ENCODE measurements at places on chromosomes 1 and 21.
A peak's percentile ranks its signal among the peaks of the same experiment; 100 is the strongest.

DNA sequence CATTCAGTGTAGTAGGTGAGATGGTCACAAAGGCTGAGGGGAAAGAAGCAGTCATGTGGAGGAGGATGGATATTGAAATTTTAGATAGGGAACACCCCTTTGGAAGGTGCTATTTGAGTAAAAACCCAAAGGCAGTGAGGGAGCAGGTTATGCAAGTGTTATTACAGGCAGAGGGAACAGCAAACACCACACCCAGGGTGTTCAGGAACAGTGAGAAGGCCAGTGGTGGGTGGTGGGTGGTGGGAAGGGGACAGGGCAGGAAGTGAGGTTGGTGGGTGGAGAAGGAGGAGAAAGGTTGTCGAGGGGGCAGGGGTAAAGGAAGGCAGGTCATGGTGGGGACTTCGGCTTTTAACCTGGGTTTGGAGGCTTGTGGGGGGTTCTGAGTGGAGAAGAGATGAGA is 39.2 kb upstream of the SCMH1 start:
- DNase-seq, result no peak

- DNase-seq, result no peak
Measured at GRCh38 chr1:39061951-39062350, 35.8 kb downstream of the NDUFS5 start.

DNA sequence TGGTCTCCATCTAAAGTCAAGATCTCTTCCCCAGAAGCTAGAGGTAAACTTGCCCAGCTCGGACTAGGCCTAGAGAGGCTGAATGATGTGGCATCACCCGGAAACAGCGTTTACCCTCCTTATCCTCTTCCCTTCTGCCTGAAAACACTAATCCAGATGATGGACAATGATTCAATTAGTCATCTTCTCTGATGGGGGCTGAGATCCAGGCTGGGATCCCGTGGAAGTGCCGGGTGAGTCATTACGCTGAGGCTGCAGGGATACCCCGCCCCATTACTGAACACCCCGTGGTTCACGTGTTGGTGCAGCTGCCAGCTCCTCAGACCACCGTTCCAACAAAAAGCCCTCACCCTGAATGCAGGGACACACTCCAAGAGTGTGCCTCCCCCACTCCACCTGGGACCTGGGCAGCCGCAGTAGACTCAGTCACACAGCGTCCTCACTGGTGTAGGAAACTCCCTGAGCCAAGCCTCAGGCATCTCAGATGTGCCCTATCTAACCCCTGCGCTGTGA is 2.0 kb downstream of the S100A6 start:
- DNase-seq, result peak; percentile 76

DNA sequence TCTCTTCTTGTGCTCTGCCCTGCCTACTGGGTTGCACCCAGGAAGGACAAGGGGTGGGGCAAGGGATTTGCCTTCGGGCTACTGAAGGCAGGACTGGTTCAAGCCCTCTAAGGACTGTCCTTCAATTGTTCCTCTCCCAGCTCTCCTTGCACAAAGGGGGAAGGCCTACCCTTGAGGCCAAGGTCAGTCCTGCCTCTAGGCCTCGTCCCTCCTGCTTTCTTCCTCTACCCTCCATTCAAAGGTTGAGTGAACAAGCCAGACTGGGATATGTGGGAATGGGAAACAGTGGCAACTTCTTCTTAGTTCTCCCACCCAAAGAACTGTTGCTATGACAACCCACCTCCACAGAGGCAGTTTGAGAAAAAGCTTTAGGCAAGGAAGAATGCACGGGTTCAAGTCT is 2.7 kb downstream of the LURAP1 start:
- no peak for DNase-seq

DNA sequence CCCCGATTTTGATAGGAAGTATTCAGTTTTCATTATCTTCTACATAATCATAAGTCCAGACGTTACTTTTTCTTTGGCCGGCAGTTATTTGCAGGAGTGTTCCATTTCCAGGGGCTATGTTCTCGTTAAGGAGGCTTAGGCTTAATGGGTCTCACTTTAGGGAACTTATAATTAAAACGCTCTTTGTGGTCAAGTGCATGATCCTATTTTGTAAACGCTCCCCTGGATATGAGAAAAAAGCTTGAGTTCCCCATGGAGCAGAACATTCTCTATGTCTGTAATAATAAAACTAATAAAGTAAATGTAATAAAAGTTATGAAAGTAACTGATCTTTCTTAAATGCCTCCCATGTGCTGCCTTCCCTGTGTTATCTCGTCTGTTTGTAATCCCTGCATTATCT is 48.7 kb upstream of the GPR153 start:
- DNase-seq, result no peak

GRCh38 chr1:203153051-203153988 is 22.3 kb downstream of the MYBPH start:
- DNase-seq, result no peak

DNA sequence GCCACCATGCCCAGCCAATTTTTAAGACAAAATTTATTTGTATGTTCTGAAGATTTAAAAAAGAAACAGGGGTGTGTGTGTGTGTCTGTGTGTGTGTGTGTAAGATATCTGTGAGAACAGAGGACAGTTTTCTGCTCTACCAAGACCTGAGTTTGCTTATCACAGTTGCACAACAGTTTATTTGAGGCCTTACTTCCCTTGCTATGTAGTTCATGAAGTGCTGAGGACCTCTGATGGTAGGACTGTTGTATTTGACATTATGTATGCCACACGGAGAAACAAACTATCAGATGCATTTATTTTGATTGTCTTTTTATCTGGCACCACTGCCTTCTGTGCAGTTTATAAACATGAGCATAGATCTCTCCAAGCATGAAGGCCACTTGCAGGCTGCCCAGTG is 355.2 kb downstream of the PBX1 start:
- peak; percentile 7 for DNase-seq

GRCh38 chr1:40539338-40539737 is 7.9 kb downstream of the ZNF684 start:
- no peak for DNase-seq

DNA sequence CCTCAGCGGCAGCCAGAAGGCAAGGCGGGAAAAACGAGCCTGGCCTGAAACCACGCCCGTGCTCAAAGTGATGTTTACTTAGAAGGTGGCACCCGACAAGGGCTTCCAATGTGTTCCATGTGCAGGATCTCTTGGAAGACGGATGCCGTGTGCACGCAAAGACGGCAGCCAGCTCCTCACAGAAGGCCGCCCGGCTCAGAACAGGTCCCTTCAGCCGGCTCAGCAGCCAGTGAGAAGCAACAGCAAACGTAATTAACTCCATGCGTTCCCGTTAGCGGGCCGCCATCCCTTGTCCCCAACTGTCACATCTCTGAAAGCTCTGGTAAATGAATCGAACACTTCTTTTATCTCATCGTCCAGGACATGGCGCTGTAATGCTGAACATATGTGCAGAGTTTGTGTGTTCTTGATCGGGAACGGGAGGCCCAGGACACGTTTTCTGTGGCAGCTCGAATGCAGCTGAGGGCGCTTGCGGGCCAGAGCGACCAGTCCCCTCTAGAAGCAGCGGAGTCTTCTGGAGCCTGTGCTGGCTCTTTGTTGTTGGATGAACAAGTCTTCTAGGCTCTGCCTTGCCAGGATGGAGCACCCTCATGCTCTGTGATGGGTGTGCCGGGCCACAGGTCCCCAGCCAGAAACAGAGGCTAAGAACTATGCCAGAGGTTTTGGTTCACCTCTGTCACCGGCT is 94.6 kb upstream of the ARHGEF16 start:
- no peak for DNase-seq

- no peak for DNase-seq
Measured at GRCh38 chr1:119715542-119715941, 3.8 kb downstream of the PHGDH start.

DNA sequence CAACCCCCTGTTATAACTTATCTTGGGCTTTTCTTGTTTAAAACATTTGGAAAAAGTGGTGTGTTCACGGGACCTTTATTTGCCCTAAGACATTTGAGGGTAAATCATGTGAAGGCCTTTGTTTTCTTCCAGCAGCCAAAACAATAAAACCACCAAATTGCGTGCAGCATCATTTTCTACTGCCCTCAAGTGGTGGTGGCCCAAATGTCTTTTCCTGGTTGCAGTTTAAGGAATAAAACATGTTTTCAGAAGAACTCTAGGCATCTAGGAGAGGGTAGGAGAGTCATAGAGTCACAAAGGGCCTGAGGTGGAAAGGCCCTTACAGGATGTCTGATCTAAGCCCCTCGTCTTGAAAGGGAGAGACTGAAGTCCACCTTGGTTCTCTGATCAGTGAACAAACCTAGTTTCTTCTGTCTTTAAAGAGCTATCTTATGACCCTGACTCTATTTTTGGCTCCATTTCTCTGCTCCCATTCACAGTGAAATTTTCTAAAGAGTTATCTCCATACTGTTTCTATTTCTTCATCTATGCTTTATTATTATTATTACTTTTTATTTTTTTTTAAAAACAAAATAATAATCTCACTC is 16.0 kb upstream of the EPS15 start:
- DNase-seq, result peak; percentile 43

GRCh38 chr1:59549903-59550302 is 253.0 kb downstream of the FGGY start:
- DNase-seq, result peak; percentile 64

GRCh38 chr1:214005708-214006107 is 17.9 kb downstream of the PROX1 start:
- DNase-seq, result no peak

- DNase-seq, result no peak
Measured at GRCh38 chr1:168792142-168792541, 63.1 kb upstream of the DPT start.

GRCh38 chr1:50419192-50419906 is 3.9 kb downstream of the DMRTA2 start:
- DNase-seq, result no peak

- no peak for DNase-seq
Measured at GRCh38 chr1:219733511-219734174, 120.7 kb upstream of the ZC3H11B start.

DNA sequence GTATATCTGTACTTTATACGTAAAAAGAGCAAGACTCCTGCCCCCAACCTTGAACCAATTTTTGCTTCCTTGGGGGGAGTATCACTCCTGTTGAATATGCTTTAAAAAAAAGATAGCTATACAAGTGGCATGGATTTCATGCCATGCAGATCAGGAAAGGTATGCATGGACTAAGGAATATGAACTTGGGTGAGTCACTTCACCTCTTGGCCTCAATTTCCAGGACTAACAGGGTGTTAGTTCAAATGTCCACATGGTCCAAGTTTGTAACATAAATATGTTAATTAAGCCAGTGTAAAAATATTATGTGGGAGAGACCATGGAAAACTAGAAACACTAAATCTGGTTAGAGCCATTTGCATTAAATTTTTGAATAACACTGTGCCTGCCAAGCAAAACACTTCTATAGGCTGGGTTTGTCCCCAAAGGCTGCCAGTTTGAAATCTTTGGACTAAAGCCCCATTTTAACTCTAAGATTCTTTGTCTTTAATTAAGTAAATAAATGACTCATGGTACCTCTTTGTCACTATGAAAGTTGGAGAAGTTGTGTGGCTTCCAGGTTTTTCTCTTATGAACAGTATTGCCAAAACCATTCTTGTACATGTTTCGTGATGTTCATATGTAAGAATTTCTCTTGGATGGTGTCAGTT is 33.1 kb downstream of the FAM177B start:
- DNase-seq, result no peak

- DNase-seq, result no peak
Measured at GRCh38 chr1:155166471-155167165, 6.5 kb downstream of the KRTCAP2 start.

DNA sequence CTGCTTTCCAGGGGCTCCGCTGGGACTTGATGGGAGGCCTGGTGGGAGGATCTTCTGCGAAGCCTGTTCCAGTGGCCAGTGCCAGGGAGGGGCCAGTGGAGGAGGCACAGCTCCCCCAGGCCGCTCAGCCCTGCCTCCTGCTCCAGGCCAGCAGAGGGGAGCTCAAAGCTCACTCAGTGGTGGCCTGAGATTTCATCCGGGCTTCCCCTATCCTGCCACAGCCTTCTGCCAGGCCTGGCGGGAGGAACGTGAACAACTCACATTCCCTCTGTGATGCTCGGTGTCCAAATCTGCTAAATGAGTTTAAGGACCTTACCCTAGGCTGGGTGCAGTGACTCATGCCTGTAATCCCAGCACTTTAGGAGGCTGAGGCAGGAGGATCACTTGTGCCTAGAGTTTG is 3.3 kb downstream of the CLCNKB start:
- DNase-seq, result no peak

GRCh38 chr1:175417316-175417715 is 224.7 kb upstream of the KIAA0040 start:
- no peak for DNase-seq

DNA sequence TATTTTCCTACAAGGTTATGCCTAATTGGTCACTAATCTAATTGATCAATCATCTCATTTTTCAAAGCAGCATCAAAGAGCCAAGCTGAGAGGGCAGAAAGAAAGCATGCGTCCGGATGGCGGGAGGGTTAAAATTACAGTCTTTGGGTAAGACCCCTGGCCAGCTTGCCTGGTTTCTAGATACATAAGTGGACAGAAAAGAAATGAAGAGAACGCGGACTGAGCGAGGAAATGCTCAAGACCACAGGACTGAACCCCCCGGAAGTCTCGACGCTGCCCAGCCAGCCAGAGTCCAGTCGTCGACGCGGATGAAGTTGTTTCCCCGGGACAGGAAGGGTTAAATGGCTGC is 297.2 kb downstream of the OMA1 start:
- no peak for DNase-seq

DNA sequence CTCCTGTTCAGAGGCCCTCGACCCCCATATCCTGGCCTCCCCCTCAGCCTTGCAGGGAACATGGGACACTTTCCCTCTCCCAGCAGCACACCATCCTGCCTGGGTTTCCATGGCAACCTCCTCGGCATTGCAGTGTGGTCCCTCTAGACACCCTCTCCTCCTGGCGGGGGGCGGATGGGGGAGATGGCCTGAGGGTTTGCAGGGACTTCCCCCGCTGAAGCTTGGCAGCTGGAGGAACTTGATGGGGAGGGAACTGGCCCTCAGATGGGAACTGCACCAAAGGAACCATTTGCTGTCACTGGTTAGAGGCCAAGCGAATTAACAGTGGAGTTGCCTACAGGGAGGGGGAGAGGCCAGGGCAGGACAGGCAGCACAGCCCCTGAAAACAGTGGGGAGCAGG is 28.7 kb downstream of the RIMS3 start:
- no peak for DNase-seq

DNA sequence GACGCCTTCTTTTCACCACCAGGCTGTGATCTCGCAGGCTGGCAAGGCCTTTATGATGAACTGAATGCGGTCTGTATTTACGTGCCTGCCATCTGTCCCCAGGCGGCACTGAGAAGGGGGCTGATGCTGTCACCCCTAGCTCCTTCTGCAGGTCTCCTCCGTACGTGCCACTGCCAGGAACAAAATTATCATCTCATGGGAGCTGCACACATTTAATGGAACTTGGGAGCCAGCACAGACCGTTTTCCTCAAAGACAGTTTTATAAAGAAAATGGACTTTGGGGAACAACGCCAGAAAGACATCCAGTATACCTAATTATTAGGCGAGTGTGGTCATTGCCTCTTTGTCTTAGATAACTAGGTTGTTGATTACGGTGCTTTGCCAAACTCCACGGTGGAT is 434.5 kb downstream of the KIF26B start:
- no peak for DNase-seq

GRCh38 chr1:172533513-172534151 is 682 bp downstream of the SUCO start:
- DNase-seq, result no peak

Measured in GM04503 (cell line).